Activated naive CD4-positive, alpha-beta T cell treated with anti-CD3 and anti-CD28 coated beads for 36 hours (primary cell): ENCODE measurements at places on chromosomes 4 and X.

DNA sequence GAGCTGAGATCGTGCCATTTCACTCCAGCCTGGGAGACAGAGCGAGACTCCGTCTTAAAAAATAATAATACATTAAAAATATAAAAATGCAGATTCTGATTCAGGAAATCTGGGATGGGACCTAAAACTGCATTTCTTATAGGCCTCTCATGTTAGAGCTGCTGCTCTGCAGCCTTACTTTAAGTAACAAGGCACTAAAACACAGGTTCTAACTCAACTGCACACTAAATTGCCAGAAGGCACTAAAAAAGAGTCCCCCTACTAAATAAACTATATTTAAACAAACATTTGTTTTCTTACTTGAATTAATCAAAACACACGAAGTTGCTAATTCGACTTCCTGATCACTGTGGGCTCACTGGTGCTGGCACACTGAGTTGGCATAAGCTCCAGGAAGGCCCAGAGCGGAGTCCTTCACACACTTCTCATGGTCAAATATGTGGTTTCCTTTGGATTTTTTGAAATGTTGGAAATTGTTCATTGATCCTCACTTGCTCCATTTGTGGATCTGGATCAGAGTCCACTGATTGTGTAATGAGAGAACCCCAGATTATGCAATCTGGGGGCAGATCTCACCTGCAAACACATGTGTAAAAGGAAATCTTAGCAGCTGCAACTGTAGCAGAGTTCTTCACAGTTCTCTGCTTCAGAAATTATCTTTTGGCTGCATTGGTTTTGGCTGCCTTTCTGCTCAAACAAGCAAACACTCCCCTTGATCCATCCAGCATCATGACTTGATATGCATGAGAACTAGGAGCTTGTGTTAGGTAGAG is 59.3 kb downstream of the AFF1 start:
- DNase-seq: no peak

DNA sequence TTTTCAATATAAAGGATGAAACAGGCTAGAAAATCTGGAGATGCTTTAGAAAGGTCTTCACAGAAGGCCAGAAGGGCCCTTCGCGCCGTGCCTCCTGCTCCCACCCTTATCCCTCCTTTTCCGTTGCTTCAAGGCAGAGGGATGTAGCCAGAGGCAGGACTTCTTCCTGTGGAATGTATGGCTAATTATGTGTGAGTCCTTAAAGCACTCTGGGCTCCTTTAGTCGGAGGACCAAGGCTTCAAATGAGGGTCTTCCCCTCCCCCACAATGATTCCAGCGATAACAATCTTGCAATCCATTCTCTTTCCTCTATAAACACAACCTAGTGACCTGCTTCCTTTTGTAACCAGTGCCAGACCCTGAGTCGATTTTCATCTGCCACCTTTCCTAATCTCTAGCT is 103.5 kb downstream of the GPC3 start:
- DNase-seq: no peak

DNA sequence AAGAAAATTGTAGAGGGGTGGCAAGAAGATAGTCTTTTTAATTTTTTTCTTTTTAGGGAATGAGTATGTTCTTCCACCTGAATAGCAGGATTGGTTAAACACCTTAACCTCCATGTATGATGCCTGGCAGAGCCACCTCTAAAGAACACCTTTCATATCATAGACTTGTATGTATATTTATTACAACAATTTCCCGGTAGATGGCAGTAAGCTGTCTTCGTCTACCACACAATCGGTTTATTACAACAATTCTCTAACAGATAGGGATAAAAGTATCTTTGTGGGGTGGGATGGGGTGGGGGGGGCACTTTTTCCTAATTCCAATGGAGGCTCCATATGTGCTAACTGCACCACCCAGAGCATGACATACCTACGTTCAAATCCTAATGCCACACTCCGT is 255.5 kb downstream of the LDB2 start:
- no peak for DNase-seq

GRCh38 chrX:117969782-117970181 is 146.8 kb downstream of the KLHL13 start:
- no peak for DNase-seq

DNA sequence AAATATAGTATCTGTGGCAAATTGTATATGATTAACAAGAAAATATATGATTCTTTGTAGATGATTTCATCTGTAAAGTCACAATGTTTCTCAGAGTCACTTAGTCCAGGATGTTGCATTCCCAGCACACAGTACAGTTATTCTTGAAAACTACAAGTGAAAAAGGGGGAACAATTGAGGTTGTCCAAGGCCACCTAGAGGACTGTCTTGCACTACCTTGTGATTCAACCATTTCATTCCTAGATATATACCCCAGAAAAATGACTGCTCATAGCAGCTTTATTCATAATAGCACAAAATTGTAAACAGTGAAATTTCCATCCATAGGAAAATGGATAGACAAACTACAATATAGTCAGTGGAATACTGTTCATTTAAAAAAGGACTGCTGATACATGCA is 16.0 kb downstream of the C4orf33 start:
- no peak for DNase-seq

- no peak for DNase-seq
Measured at GRCh38 chrX:139795196-139795595, 87.2 kb upstream of the MCF2 start.
